ENCODE measurements at places on chromosomes 4 and X.

DNA sequence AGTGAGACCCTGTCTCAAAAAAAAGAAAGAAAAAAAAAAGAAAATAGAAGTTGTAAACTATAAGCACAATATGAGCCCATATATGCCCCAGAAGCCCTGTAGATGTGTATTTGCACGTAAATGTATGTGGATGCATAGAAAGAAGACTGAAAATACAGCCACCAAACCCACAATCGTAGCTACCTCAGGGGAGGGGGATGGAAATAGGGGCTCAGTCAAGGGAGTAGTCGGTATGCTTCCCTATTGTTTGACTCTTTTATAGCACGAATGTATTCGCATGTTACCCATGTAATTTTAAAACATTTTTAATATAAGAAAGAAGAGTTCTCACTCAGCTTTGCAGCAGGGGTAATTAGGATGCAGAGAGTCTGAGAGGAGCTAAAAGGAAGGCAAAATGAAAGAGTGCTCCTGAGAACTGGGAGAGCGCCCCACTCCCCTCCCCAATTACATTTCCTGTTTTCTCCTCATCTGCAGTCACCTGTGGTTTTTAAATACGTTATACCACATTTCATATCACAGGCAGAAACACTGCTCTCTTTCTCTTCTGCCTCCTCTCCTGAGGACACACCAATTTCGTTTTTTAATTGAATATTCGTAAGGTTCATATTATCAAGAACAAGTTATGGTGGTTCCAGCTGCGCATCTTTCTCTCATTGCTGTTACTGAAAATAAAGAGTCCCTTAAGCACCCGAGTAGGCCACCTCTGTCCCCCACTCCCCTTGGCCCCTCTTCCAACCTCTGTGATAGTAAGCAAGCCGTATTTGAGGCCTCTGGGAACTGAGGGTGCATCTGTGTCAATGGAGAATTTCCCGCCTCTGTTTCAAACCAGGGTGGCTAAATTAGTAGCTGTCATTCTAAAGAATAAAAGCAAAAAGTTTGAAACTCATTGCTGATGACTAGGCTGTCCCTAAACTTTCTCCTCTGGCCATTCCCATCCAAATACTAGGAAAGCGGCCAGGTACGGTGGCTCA is 10.7 kb downstream of the SEPTIN6 start:
- no peak for DNase-seq

DNA sequence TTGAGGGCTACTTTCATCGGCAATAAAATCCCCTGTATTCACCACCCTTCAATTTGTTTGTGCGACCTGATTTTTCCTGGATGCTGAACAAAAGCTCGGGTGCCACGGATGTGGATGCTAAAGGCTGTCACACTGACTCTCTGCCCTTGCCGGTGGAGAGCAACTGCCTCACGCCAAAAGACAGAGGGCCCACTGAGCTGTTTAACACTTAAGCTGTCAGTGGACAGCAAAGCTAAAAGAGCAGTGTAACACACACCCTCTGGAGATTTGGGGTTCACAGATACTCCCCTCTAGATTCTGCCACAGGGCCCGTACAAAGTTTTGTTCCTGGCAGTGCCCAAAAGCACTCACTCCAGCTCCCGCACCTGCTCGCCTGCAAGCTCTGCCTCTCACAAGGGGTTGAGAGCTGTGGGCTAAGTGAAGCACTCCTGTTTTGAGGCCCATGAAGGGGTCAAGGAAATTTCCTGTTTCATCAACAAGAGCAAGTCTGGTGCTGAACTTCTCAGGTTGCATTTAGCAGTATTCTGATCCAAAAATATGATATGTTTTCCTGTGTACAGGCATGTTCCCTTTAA is 1571.9 kb downstream of the ADGRL3 start:
- DNase-seq = no peak

DNA sequence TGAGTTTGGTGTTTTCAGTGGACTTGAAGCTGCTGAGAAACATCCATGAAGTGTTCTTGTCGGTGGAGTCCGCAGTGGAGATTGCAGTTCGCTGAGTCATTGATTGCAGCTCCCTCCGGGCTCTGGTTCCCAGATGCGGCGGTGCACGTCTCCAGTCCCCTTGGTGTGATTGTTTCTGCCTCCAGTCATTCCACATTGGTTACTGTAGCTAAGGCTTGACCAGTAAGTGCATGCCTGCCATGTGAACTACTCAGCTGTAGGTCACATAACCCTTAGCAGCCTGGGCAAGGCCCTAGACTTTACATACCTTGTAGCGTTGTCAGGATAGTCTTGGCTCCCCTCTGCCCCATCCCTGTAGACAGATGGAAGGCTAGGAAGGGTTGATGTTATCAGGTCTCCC is 53.8 kb upstream of the CLCN4 start:
- no peak for DNase-seq

GRCh38 chr4:173700650-173701049 is 170.6 kb upstream of the HAND2 start:
- DNase-seq = no peak

DNA sequence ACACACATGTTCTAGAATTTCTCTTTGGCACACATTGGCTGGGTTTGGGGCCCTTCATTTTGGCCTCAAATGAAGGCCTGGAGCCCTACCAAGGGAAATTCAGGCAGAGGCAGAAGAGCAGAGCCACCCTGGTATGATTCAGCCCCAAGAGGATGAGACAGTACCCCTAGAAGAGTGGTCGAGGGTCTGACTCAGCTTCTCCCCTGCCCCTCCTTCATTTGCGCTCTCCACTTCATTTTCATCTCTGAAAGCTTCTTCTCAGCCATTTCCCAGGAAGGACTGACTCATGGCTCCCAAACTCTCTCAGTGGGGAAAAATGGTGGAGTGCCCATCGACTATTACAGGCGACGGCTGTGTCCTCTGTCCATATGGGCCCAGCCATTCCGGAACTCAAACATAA is 43.5 kb downstream of the MAMLD1 start:
- DNase-seq = no peak

- no peak for DNase-seq
Measured at GRCh38 chrX:135480076-135480475, 40.4 kb upstream of the INTS6L start.

DNA sequence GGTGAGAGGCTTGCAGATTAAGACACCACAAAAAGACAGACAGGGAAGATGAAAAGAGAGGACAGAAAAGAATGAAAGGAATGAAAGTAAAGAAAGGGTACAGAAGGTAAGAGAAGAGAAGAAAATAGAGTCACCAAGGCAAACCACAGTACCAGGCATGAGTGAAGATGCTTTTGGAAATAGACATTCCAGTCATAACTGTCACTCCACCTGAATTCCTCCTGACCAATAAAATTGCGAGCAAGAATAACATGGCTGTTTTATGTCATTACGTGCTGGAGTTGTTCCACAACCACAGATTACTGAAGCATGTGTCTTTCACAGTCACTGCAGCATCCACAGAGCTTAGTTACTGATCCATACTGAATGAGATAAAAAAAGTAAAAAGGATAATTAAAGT is 864.9 kb upstream of the SLIT2 start:
- no peak for DNase-seq

DNA sequence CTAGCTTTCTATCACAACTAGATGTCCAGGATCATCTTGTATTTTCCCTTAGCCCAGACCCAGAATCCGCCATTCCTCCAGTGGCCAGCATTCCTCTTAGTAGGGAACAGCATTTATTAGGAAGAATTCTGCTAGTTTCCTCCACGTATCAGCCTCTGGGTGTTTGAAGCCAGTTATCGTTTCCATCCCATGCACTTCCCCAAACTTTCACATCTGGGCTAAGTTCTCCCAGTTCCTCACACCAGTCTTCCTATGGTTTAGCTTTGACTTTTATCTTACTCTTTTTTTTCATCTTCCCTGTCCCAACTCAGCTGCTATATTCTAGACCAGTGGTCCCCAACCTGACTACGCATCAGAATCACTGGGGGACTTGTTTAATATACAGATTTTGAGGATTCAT is 53.5 kb upstream of the PRSS48 start:
- DNase-seq = no peak

GRCh38 chr4:133969202-133969848 is 232.3 kb downstream of the PABPC4L start:
- peak; percentile 42 for DNase-seq

DNA sequence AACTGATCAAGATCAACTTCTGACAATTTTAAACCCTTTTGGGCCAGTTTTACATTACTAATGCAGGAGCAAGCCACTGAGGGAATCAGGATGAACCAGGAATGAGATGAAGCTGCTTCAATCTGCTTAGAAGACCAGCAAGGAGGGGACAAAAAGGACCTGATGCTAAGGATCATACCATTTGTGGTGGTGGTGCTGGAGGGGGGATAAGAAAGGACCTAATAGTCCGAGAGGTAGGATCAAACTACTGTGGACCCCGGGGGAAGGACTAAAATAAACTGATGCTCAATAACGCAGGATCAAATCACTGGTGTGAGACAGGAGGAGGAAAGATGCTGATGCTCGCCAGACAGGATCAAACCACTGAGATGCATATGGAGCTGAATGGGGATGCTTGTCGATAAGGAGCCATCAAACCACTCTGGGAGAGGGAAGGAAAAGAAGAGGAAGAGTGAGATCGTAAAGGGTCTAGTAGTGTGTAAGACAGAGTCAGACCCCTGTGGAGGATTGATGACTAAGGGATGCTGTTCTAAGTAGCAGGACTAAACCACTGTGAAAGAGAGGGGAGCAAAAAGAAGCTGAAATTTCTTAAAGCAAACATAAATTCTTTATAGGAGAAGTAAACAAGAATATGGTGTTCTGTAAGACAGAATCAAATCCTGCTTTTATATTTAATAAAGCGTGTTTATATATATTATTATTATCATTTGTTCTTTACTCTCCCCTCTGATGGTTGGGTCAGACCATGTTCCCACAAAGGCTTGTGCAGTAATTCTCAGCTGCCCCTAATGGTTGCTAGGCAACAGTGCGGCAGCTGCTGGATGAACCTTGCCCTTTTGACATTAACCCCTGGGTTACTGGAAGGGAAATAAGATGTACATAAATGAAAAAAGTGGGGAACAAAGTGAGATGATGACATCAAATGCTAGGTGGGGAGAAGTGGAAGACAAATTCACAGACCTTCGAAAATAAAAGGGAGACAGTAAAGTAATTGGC is 432.5 kb upstream of the FGF16 start:
- DNase-seq = peak; percentile 31

DNA sequence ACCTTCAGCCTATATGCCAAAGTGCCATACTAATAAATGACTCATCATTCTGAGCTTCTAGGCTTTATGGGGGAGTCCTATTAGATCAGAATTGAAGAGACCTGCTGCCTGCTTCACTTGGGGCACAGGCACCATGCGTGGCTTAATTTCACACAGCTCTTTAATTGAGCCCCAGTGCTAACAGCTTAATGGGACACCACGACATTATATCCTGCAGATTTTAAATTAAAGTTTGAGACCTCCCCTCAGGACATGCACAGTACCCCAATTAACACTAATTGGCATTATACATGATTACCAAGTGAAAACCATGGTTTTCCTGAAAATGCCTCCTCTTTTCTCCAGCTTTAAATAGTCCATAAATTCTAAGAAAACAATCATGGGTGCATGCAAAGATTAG is 6.8 kb downstream of the C1QTNF7 start:
- no peak for DNase-seq

- DNase-seq = no peak
Measured at GRCh38 chr4:1241936-1242505, 6.9 kb downstream of the CTBP1 start.

- no peak for DNase-seq
Measured at GRCh38 chrX:153387987-153388721, 13.0 kb downstream of the PNMA6E start.

GRCh38 chr4:146051728-146052391 is 113.2 kb upstream of the ZNF827 start:
- DNase-seq = no peak

DNA sequence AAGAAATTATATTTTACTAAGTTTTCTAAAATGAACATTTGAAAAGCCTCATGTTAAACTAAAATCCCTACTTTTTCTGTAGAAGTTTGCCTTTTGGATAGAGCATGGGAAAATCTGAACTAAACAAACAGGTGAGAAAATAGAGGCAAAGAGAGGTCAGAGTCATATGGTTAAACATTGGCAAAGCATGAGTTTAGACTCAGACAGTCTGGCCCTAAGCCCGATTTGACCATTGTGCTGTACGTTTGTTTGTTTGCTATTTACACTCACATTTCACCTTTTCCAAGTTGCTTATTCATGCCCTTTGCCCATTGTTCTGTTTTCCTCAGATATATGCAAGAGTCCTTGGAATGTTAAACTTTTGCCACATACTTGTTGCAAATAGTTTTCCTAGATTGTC is 85.4 kb downstream of the TIGD2 start:
- DNase-seq = no peak
